ENCODE measurements at places on chromosomes 6 and 20. TPM values are rescaled to one million over a fixed set of nuclear protein-coding genes. Genes with fewer than 3 reads are reported as not detected.

KCNK16 gene
- total RNA-seq, result not detected

PRL gene
- not detected for total RNA-seq

HCRTR2 gene
- total RNA-seq, result not detected

PLCB4 gene
- 20.6 TPM for total RNA-seq

XKR7 gene
- 0.07 TPM for total RNA-seq

DNA sequence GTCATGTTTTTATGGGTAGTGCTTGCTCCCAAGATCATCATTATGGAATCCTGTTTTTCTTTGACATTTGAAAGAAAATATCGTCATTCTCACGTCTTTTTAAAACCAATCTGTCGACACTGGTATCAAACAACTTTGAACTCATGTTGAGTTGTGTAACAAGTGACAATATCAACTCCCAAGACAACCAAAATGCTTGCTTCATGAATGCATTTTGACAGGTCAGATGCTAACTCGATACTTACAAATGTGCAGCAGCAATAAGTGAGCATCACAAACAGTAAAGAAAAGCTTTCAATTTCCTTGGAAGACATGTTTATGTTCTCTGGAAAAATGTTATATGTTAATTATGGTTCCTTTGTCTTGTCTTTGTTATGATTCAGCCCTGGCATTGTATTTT, 125.9 kb downstream of the EPHA7 start:
- no peak for DNase-seq
- H3K4me3 ChIP-seq, result no peak overlapping the region
- no peaks in the 10 kb centered on the region for H3K4me1 ChIP-seq
- no peaks in the 10 kb centered on the region for H3K27me3 ChIP-seq
- H3K36me3 ChIP-seq, result no peaks in the 10 kb centered on the region

DNA sequence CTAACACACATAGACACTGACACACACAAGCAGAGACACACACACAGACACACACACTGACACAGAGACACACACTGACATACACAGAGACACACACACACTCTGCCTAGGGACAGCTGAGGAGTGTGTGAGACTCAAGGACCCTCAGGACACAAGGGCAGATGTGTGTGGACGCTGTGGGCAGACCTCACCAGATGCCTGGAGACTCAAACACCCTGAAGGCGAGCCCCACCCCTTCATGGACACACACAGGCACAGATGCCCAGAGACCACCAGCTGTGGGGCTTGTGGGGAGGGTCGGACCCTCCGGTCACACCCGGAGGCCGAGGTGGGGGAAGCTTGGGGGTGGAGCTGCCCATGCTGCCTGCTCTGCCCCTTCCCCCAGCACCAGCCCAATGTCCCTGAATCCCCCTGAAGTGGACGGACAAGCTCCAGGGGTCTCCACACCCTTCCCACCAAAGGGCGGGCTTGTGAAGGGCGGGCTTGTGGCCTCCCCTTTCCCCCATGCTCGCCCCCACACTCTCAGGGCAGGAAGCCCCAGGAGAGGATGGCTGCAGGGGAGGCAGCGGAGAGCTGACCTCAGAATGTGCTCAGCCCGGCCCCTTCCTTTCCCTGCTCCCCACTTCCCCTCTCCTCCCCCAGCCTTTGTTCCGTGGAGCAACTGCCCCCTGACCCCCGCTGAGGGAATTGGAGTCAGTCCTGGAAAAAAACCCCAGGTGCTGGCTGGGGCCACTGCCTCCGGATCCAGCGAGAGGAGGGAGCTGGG, 13.9 kb upstream of the ABHD16B start:
- no peaks in the 10 kb centered on the region for H3K27me3 ChIP-seq
- no peak overlapping the region for H3K4me3 ChIP-seq
- no peak overlapping the region for H3K27ac ChIP-seq
- peaks cover 23% of the 10 kb centered on the region for H3K4me1 ChIP-seq
- H3K36me3 ChIP-seq, result no peaks in the 10 kb centered on the region
- peak; percentile 74 for DNase-seq

DNA sequence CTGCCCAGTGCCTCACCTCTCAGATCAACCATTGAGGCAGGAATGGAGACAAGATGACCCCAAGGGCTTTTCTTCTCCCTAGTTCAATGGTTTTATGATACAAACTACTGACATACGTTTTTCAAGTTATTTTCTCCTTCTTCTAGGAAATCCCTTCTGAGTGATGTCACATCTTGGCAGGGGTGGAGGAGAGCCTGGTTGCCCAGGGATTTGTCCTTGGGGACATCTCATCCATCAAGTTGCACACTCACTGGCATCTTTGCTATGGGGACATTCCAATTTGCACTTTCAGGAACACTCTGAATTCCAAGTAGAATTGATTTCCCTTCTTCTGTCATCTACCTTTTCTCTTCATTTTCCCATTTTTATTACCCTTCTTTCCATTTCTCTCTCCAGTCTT, 9.9 kb downstream of the ZFP57 start:
- H3K4me1 ChIP-seq, result peaks cover 24% of the 10 kb centered on the region
- H3K4me3 ChIP-seq, result no peak overlapping the region
- no peaks in the 10 kb centered on the region for H3K27me3 ChIP-seq

DNA sequence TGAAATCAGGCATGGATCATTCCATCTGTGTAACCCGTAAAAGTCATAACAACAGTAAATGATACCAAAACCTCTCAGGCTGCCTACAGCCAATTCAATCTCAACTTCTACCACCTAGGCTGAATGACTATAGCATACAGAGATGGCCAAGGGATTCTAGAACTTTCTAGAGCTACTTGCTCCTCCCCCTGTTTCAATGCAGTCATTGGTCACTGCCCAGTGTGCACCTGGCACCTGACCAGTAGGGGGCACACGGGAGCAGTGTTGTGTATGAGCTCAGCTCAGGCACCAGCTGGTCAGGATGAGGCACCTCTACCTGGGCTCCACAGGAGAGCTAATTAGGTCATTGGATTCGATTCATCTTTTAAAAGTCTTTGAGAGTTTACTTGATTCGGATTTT, 86.2 kb downstream of the PLEKHG1 start:
- peaks cover 14% of the 10 kb centered on the region for H3K4me1 ChIP-seq
- no peak overlapping the region for H3K4me3 ChIP-seq
- no peak overlapping the region for H3K27ac ChIP-seq

DNA sequence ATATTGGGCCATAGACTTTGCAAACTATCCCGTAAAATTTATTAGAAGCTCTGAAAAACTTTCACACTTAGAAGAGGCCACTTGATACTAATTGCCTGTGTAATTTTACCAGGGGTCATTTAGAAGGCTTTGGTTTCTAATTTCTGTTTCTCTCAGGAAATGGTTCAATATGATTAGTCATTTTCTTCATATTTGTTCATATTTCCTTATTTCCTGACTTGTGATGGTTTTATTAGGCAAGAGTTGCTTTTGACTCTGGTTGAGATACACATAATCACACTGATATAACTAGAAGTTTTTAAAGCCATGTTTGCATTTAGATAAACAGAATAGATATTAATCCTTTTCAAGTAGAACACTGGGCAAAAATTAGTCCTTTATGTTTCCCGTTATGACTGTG, 11.8 kb upstream of the HBS1L start:
- DNase-seq, result no peak
- H3K4me1 ChIP-seq, result no peaks in the 10 kb centered on the region
- H3K27ac ChIP-seq, result no peak overlapping the region
- no peak overlapping the region for H3K4me3 ChIP-seq

Data from neural progenitor cell (in vitro differentiated cells).